ENCODE measurements at places on chromosomes 5 and 9.

DNA sequence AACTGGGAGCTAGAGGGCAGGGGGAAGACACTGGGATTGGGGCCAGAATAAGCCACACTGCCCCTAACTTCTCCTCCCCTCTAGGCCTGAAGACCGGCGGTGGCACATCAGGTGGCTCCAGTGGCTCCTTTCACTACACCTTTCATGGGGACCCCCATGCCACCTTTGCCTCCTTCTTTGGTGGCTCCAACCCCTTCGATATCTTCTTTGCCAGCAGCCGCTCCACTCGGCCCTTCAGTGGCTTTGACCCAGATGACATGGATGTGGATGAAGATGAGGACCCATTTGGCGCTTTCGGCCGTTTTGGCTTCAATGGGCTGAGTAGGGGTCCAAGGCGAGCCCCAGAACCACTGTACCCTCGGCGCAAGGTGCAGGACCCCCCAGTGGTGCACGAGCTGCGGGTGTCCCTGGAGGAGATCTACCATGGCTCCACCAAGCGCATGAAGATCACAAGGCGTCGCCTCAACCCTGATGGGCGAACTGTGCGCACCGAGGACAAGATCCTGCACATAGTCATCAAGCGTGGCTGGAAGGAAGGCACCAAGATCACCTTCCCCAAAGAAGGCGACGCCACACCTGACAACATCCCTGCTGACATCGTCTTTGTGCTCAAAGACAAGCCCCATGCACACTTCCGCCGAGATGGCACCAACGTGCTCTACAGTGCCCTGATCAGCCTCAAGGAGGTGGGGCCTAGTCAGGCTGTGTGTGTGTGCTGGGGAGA is 6.8 kb downstream of the DNAJB5 start:
- DNase-seq: no peak

GRCh38 chr5:58763390-58763789 is 180.5 kb downstream of the RAB3C start:
- no peak for DNase-seq

DNA sequence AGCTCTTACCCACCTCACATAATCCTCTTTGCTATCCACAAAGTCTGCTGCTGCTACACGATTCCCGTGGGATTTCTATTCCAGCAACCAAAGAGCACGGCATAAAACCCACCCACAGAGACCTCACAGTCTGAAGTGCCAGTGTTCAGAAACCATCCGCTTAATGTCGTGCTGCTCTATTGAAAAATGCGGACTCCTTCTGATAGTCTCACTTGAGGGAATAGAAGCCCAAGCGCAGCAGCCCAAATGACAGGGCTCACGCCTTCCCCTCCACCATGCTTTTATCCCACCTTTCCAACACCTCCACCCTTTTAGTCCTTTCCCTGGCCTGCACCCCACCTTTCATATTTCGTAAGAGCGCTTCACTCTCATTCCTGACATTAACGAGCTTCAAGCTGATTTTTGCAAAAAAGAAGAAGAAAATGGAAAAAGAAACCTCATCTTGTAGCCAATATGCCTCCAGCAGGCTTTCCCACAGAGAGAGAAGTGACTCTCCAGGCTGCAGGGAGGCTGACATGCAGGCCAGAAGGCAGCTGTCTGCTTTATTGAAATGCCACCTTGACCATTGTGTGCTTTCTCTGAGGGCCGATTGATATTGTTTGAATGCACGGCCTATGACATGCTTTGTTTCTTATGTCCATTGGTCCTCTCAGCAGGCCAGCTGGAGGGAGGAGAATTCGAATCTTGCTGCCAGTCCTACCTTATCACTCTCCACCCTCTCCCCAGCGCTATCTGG is 70.6 kb upstream of the PCSK1 start:
- DNase-seq: no peak

- DNase-seq: no peak
These were observed 199.6 kb upstream of the DAB2 start for GRCh38 chr5:39624268-39624886.

- DNase-seq: no peak
These were observed 155.9 kb upstream of the CCNG1 start for GRCh38 chr5:163281512-163281911.

DNA sequence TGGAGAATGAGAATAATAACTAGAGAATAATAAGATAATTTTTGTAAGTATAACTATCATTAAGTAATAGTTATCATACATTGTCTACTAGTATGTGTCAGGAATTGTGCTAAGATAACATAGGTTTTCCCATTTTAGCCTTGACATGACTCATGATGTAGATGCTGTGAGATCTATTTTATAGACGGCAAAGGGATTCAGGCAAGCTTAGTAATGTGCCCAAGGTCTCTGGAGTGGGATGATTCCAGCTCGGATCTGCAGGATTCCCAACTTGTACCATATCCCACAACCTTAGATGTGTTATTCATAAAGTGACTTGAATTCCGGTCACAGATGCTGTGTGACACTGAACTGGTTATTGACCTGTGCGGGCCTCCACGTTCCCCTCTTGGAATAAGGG is 51.5 kb downstream of the IL31RA start:
- no peak for DNase-seq

- DNase-seq: no peak
These were observed 189.4 kb downstream of the MED10 start for GRCh38 chr5:6188976-6189375.

Data from stimulated activated CD4-positive, alpha-beta T cell treated with anti-CD3 and anti-CD28 coated beads, Interleukin-1b, Interleukin-23, amount 100 ng/mL, for 1 hour (primary cell).